ENCODE measurements at places on chromosomes 5 and 9.
A peak's percentile ranks its signal among the peaks of the same experiment; 100 is the strongest.

GRCh38 chr9:14909961-14910805, at the start of gene FREM1:
FREM1 (minus strand) TSS chr9:14910428; CDS start chr9:14868977, 41,451 bp downstream.
- peak; percentile 43 for DNase-seq

DNA sequence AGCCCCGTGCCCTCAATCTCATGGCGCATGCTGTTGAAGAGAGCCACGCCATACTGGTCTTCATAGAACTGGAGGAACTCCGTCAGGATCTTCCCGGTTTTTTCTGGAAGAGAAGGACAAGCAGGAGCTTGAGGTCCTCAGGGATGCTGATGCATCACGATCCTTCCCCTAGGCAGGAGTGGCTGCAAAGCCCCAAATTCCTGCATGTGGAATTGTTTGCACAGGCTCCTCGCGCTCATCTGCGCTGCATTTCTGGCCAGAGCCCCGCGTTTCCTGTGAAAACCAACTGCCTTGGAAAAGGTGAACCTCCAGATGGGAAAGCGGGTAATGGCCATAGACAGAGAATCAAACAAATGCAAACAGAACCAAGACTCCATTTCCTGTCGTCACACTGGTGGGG, 80.4 kb downstream of the LRSAM1 start:
- no peak for DNase-seq

GRCh38 chr9:107246259-107247254, 36.5 kb upstream of the RAD23B start:
- no peak for DNase-seq

GRCh38 chr9:89340332-89340731, 22.0 kb downstream of the SECISBP2 start:
- no peak for DNase-seq

- DNase-seq: no peak
Observed at GRCh38 chr5:13516195-13516594, 428.3 kb downstream of the DNAH5 start.

DNA sequence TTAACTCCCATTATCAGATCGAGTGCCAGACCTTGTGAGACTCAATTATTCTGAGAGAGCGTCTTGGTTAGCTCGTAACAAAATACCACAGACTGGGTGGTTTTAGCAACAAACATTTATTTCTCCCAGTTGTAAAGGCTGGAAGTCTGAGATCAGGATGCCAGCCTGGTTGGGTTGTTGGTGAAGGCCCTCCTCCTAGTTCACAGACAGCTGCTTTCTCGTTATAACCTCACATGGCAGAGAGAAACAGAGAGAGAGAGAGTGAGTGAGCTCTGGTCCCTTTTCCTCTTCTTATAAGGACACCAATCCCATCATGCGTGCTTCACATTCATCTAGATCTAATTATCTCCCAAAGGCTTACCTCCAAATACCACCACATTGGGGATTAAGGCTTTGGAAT, 114.2 kb upstream of the SLC24A2 start:
- DNase-seq: no peak

- DNase-seq: no peak
Observed at GRCh38 chr5:132319975-132320374, 25.8 kb downstream of the SLC22A4 start.

- DNase-seq: no peak
Observed at GRCh38 chr9:28923351-28923750, 1350.1 kb upstream of the C9orf72 start.

DNA sequence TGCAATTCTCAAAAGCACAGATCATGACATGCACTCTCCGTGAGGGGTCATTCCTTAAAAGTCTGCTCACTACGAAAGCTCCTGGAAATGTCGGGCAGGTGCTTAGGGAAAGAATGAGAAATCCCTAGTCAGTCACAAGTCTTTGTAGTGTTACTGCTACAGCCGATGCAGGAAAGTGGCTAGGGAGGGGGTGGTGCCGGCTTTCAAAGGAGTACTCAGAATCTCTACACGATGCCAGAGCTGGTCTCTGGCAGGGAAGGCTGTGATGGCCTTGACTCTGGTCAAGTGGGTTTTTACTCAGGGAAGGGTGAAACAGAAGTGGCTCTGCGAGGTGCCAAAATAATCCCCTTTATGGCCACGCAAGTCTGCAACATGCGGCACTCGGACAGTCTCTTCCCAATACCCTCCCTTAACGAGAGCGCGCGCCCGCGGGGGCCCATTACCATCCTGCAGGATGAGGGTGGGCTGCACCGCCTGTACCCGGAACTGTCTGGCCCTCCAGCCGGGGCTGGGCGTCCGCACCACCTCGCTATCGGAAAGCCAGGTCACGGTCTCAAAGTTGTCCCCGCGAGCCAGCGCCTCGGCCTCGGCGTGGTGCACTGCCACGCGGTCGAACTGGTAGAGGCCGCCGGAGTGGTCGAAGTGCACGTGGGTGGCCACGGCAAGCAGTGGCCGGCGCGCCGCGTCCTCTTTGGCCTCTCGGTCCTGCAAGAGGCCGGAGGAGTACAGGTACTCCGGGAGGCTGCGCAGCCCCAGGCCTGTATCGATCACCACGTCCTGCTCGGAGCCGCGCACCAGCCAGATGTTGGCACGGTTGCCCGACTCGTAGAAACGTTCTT, 956 bp downstream of the MBLAC2 start:
- no peak for DNase-seq

- DNase-seq: no peak
Observed at GRCh38 chr5:73256012-73256411, 83.0 kb downstream of the TMEM174 start.
